NCI-H748 treated with DMSO at 0.1 percent for 48 hours (cell line): ENCODE measurements at places on chromosomes 7 and 10.
A peak's percentile ranks its signal among the peaks of the same experiment; 100 is the strongest.

GRCh38 chr7:90772410-90772809, 176.3 kb downstream of the CDK14 start:
- DNase-seq, result no peak

DNA sequence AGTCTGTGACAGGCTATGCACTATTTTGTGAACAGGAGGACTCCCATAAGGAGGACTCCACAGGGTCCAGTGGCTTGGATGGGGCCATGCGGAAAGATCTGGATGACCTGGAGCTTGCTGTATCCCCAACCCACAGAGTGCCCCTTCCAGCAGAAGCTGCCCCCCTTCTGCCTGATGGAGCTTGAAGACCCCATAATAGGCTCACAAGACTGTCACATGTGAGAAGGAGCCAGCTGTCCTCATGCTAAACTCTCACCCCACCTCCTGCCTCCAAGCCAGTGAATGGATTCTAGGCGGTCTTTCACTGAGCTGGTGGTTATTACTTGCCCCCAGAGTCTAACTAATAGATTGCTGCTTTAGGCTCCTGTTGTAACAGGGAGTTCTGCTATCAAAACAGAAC, 79.1 kb downstream of the XRCC2 start:
- no peak for DNase-seq

- no peak for DNase-seq
Observed at GRCh38 chr10:114402871-114403540, 1.3 kb downstream of the AFAP1L2 start.

GRCh38 chr10:35195361-35196306, 69.0 kb downstream of the CREM start:
- peak; percentile 78 for DNase-seq

GRCh38 chr10:50279489-50279888, 28.2 kb upstream of the ASAH2 start:
- no peak for DNase-seq

DNA sequence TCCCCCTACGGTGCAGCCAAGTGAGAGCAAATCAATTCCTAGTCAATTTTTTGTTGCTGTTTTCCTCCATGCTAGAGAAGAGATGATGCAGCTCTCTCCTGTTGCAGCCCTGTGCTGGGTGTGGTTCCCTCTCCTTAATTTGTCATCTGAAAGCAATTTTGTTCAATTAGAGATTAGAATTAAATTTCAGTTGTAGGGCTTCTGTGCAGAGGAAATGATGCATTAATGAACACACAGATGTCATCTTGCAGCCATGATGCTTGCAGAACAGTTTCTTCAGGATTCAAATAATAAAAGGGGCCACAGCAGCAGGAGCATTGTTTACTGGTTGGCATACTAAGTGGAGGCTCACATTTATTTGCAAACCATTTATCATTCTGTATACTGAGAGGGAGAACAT, 266.0 kb downstream of the AUTS2 start:
- DNase-seq, result peak; percentile 97

DNA sequence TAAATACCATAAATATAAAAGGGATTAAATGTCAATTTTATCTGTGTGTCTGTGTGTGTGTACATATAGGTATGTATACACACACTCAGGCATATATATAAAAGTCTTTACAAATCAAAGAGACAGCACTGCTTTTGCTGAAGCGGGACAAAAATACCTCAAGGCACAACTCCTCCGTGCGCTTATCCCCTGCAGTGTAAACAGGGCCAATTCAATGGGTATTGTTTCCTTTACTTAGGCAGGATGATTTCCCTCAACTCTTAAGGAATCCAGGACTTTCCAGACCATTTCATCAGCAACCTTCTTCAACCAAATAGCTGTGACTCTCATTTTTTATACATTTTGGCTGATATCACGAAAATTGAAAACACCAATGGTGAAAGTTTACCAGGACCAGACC, 227.7 kb downstream of the CRPPA start:
- DNase-seq, result no peak

- DNase-seq, result no peak
Observed at GRCh38 chr10:83272666-83273434, 866.5 kb upstream of the GHITM start.

- no peak for DNase-seq
Observed at GRCh38 chr10:112763916-112764520, 186.0 kb upstream of the TCF7L2 start.

DNA sequence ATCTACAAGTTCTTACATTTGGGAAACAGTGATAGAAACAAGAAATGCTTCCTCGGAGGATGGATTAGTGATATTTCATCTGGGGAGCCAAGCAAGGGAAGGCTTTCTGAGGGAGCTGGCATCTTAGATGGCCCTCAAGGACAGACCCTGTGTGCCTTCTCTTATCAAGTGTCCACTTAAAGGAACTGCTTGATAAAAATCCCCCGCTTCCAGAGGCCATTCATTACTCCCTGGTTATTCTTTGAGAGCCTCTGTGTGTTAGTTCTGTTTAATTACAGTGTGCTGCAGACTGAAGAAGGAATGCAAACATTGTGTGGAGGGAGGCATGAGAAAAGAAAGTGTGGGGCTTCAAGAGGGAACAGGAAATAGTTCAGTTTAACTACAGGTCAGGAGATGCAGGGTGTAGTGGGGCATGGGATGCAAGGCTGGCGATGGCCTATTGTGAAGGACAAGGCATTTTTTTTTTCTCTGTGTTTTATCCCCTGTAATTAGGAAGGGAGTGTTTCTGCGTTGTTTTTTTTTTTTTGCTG, 145.4 kb downstream of the SNX10 start:
- DNase-seq, result peak; percentile 82

GRCh38 chr10:21824409-21824808, 179.1 kb downstream of the DNAJC1 start:
- no peak for DNase-seq

GRCh38 chr7:47085491-47086275, 496.2 kb downstream of the TNS3 start:
- DNase-seq, result no peak

DNA sequence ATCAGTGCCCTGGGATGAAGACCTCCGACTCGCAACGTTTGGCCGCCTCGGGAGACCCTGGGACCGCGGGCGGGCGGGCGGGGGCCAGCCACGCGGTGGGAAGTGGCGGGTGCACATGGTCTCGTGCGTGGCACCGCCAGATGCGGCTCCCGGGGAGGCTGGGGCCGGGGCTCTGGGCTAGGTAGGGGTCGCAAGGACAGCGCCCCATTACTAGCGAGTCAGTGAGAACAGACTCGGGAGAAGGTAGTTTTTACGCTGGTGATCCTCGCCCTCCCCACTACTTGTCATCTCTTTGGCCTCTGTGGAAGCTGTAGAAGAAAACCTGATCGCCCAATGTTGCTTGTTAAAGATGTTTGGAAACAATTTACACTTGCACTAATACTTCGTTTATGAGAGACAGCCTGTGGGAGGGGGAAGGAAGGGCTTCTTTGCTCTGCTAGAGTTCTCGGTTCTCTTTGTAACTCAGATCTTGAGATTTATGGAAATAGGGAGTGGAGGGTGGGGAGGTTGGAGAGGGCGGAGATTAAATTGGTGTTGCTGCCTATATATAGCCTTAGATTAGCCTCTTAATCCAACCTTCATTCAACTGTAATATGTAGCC, 591 bp downstream of the BZW2 start:
- DNase-seq, result no peak

DNA sequence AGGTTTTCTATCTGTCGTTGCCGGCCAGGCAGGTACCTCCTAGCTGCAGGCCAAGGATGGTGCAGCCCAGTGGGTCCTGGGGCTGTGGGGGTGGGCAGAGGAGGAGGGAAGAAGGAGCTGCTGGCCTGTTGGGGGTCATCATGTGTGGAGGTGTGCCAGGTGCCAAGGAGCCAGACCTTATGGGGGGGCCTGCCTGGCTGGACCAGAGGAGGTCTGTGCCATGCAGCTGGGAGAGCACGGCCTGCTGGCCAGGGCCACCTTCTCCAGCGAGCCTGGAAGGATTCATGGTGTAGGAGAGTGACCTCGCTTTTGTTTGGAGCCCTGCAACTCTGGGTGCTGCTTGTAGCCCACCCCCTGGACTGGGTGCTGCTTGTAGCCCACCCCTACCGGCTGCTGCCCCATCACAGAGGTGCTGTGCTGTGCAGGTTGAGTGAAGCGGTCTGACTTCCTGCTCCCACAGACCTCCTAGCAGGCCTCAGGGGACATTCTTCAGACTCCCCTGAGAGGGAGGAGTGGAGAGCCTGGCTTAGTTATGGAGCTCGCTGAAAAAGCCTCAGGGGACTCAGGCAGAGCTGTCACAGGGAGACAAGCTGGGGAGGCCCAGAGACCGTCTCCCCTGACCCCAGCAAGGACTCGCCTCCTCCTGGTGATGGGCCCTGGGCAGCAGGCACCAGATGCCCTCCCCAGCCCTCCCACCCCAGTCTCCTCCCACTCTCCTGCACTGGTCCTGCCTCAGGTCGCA, 67.7 kb upstream of the AQP1 start:
- DNase-seq, result no peak
